ENCODE measurements at places on chromosomes 2 and 18.
A peak's percentile ranks its signal among the peaks of the same experiment; 100 is the strongest.

- no peak for DNase-seq
Observed at GRCh38 chr18:35441857-35442595, 55.7 kb downstream of the INO80C start.

DNA sequence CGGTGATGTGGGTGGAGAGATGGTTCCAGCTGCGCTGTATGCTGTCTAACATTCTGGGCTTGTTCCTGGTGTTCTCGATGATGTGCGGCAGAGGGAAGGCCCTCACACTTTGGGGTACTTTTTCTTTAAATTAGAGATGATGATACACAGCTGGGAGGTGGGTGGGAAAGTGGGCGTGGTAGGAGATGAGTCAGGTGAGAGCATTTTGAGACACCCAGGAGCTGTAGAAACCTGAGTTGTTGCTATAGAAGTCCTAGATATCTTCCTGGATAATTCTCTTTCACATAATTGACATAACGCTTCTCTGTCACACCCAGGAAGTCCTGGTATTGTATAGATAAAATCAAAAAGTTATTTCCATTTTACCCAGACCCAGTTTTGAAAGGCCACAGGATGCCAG is 103.8 kb upstream of the ALKAL2 start:
- DNase-seq: no peak

- DNase-seq: peak; percentile 74
Observed at GRCh38 chr2:189657867-189658266, 3.4 kb upstream of the ASNSD1 start.

DNA sequence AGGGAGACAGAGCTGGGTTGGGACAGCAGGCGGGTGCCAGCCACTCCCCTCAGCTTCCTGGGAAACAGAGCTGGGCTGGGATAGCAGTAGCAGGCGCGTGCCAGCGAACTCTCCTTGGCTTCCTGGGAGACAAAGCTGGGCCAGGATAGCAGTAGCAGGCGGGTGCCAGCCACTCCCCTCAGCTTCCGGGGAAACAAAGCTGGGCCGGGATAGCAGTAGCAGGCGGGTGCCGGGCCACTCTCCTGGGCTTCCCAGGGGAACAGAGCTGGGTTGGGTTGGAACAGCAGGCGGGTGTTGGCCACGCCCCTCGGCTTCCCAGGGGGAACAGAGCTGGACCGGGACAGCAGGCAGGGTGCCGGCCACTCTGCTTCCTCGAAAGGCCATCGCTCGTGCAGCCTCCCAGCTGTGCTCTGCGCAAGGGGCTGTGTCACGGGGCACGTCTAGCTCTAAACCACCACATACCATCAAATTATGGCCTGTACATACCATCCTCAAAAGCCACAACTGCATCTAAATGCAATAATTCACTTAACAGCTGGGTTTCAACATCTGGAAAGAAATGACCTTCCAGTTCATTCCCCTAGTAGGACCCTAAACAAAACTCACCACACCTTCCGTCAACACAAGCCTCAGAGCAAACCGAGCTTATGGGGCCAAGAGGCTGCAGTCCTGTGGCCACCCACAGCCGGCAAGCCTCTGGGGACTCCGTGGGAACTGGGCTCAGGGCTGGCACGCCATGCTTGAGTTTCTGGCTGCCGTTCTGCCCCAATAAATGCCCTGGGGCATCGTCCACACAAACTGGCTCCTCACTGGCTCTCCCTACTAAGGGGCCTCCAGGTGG is 228.3 kb downstream of the TWIST2 start:
- DNase-seq: no peak

GRCh38 chr2:40431600-40431955 is 20.3 kb downstream of the SLC8A1 start:
- DNase-seq: peak; percentile 88

- peak; percentile 24 for DNase-seq
Observed at GRCh38 chr2:27583390-27583915, 611 bp downstream of the ZNF512 start.

DNA sequence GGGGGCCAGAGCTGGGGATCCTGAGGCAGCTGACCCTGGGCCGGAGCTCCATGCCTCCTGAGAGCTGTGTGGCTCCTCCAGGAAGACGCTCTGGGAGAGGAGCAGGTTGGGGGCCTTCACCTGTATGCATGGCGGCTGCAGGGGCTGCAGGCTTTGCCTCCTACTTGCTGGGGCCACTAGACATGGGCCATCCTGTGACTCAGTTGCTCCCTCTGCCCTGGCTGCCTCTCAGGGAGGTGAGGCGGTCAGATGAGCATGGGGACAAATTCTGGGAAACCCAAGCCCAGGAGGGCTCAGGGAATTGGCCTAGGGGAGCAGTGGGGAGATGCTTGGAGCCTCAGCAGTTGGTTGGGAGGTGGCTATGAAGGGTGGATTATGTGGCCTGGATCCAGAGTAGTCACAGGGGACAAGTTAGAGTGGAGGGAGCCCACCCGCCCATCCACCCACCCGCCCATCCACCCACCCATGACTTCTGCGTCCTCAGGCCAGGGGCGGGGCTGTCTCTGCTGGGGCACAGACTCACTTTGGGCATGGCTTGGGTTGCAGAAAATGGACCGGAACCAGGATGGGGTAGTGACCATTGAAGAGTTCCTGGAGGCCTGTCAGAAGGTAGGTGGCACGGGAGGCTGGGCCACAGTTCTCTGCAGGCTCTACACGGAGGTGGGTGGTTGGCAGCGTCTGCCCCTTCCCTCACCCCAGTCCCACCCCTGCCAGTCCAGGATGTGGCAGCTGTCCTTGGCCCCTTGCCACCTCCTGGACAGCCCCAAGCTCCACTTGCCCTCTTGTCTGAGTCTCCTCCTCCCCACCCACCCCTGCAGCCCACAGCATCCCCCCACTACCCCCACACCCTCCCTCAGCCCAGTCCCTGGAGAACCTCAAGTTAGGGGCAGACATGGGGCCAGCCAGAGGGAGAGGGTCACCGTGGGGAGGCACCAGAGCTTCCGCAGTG is 19.5 kb upstream of the FAHD2A start:
- no peak for DNase-seq

DNA sequence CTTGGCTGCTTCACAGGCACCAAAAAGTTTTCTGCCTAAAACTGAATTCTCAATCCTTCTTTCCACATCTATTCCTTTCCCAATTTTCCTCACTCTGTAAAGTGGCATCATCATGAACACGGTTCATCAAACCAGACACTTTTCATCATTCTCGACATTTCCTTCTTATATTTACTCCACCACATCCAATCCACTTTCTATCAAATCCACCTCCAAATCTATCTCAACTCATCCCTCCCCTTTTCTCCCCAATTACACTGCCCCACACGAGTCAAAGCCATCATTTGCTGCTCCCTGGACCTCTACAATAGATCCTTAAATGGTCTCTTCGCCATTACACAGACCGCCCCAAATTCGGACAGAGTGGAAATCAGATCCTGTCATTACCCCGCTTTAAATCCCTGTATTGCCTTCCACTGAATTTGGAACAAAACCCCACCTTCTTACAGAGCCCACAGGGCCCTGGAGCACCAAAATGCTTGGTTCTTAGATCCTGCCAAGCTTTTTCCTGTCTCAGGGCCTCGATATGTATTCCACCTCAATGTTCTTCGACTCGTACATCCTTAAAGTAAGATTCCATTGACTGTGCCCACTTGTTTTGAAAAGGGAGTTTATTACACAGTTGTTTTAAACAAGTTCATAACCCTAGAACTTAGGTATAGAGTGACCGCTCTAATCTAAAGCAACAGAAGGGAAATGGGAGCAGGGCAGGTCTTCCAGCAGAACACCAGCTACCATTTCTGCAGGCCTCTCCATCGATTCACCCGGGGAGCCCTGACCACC is 856 bp downstream of the ACAA2 start:
- peak; percentile 15 for DNase-seq

GRCh38 chr2:36438449-36438977 is 82.9 kb downstream of the CRIM1 start:
- peak; percentile 99 for DNase-seq

DNA sequence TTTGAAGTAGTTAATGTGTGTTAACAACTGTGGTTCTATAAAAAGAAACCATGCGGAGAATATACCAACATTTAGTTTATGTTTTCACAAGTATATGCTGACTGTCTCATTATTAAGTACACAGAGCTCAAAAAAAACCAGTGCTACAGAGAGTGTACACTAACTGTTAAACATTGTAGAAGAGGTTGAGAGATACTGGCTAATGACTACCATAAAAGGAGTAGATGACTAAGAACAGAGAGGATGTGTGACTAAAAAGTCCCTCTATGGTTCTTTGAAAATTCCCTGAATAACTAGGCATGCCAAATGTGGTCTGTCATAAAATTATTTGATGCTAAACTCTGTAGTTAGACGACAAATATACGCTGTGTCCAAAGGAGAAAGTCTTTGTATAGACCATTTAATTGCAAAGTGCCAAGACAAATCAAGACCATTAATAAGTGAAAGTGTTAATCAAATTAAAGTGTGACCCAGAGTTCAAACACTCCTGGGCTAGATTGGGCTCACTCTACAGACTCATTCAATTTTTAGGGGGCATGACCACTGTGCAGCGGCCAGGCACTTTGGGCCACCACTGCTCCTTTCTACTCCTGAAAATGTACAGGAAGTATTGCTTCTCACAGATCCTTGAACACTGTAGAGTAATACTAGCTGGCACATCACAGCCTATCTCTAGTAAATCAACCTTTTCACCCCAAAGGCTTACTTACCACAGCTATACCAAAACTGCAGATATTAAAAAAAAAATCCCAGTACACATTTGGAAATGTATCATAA is 45.1 kb upstream of the SERTAD2 start:
- DNase-seq: peak; percentile 94

- no peak for DNase-seq
Observed at GRCh38 chr2:42675815-42676214, 88.1 kb downstream of the OXER1 start.

- DNase-seq: no peak
Observed at GRCh38 chr2:226711606-226712296, 87.9 kb downstream of the IRS1 start.

DNA sequence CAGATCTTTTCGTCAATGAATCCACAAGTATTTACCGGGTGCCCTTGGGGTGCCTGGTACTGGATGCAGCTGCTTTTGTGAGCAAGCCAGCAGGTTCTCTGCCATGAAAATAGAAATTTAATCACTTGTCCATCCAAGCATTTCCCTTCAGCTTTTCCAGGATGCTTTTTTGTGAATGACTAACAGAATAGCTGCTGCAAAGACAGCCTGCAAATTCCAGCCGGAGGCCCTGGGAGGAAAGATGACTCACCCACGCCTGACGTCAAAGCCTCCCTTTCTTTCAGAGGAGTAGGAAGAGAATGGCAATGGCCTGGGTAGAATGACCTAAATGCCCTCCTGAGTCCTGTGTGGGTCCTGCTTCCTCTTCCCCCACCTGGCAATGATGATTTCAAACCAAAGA is 111.9 kb downstream of the AP1S3 start:
- DNase-seq: peak; percentile 99

DNA sequence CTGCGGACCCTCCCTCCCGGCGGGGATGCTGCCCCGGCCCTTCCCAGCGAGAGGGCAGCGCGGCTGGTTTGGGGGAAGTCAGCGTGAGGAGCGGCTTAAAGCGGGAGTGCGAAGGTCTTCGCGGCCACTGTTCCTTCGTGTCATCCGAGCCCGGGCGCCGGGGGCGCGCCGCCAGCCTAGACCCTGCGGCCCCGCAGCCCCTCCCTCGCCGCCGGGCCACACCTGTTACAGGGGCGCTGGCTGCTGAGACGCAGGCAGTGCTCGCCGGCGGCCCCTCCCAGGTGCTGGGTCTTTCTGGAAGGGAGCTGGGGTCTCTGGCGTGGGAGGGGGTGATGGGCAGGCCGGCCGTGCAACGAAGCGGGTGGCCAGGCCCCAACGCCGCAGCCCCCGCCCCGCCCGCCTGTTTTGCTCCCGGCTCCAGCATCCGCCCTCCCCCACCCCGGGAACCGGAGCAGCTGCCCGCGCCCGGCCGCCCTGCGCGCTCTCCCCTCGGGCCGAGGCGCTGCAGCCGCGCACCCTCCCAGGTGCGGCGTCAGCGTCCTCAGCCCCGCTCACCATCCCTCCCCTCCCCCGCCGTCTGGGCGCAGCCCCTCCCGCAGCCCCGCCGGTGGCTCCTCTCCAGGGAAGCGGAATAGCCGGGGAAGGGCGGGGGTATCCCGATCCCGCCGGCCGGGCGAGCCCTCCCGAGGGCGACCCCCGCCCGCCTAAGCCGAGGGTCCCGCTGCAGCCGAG is 727 bp downstream of the KIF1A start:
- no peak for DNase-seq

DNA sequence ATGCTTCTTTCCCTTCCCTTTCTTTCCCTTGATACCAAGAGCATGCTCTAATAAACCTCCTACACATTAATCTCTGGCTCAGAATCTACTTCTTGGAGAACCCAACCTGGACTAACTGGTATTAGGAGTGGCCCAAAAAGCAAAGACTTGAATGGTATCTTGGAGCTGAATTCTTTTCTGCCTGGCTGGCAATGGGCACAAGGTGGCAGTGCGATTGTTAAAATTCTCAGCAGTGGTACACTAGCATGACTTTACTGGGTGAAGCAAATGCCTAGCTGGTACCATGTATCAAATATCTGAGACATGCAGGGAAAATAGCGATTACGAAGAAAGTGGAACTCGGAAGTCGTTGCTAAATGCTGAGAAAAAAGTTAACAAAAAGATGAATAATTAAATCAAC is 376.1 kb downstream of the XIRP2 start:
- no peak for DNase-seq

DNA sequence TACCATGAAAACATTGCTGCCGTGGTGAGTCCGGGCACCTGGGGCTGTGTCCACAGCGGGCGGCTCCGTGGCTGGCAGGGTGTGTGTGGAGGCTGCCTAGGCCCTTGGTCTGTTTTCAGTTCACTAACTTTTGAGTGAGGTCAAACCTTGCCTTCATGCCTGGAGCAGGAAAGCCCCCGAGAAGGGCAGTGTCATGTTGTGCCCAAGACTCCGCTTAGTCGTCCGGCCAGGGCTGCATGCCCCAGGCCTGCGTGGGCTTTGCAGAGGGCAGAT is 24.1 kb downstream of the MAL start:
- DNase-seq: no peak

DNA sequence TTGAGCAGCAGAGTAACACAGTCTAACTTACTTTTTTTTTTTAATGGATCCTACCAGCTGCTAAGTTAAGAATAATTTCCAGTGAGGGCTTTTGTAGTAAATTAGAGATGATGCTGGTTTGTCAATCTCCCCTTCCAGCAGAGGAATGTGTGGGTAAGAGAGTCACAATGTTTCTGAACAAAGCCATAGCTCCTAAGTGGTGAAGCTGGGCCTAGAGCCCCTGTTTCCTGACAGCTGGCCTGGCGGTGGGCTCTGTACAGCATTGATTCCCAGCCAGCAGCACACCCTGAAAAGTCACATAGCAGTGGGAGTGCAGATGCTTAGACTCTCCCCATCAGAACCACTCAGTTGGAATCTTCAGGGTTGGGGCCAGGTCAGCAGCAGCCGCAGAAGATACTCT is 24.4 kb downstream of the CAPG start:
- DNase-seq: no peak

All from IMR-90 (cell line).